ENCODE measurements at places on chromosomes 11 and 22.

- no peak for DNase-seq
- H3K27ac ChIP-seq, result no peak overlapping the region
- H3K4me3 ChIP-seq, result no peak overlapping the region
- H3K27me3 ChIP-seq, result no peaks in the 10 kb centered on the region
- no peaks in the 10 kb centered on the region for H3K36me3 ChIP-seq
Measured at GRCh38 chr22:17804331-17805080, 30.2 kb upstream of the BID start.

DNA sequence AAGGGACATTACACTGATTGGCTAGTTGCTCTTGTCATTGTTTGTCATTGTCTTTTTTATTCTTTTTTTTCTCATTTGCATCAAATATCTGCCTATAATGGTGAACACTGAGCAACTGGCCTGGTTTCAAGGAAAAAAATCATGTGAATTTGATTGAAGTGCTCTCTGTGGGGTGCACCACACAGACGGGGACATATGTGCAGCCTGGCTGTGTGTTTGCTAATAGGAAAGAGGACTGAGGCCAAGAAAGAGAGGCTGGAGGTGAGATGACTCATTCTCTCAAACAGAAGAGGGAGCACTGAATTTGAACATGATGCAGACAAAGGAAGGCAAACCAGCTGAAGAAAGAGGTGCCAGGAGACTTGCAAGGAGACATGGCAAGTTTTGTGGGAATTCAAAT lies 684.9 kb upstream of the CCDC90B start:
- H3K36me3 ChIP-seq, result no peaks in the 10 kb centered on the region
- no peak overlapping the region for H3K4me3 ChIP-seq
- H3K27me3 ChIP-seq, result no peaks in the 10 kb centered on the region
- peaks cover 9% of the 10 kb centered on the region for H3K4me1 ChIP-seq

GRCh38 chr11:91310085-91310484 lies 914.5 kb upstream of the FAT3 start:
- H3K27me3 ChIP-seq, result no peaks in the 10 kb centered on the region
- no peak for DNase-seq
- H3K4me3 ChIP-seq, result no peak overlapping the region
- no peaks in the 10 kb centered on the region for H3K36me3 ChIP-seq

DNA sequence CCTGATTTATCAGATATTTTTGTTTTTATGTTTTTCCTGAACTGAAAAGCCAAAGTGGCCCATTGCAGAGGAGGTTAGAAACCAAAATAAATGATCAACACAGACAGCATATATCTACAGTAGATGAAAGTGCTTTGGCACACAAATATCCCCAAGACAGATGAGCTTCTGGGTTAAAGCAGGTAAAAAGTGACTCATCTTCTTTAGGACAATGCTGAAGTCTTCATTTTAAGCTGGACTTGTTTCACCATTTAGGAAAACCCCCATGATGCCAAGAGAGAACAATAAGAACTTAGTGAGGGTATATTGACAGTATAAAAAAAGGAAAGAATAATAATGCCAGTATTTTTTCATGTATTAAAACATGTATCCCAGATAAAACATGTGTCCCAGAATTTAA lies 100.8 kb upstream of the OR9G4 start:
- H3K27ac ChIP-seq, result no peak overlapping the region
- DNase-seq, result no peak
- no peaks in the 10 kb centered on the region for H3K27me3 ChIP-seq
- no peaks in the 10 kb centered on the region for H3K4me1 ChIP-seq

DNA sequence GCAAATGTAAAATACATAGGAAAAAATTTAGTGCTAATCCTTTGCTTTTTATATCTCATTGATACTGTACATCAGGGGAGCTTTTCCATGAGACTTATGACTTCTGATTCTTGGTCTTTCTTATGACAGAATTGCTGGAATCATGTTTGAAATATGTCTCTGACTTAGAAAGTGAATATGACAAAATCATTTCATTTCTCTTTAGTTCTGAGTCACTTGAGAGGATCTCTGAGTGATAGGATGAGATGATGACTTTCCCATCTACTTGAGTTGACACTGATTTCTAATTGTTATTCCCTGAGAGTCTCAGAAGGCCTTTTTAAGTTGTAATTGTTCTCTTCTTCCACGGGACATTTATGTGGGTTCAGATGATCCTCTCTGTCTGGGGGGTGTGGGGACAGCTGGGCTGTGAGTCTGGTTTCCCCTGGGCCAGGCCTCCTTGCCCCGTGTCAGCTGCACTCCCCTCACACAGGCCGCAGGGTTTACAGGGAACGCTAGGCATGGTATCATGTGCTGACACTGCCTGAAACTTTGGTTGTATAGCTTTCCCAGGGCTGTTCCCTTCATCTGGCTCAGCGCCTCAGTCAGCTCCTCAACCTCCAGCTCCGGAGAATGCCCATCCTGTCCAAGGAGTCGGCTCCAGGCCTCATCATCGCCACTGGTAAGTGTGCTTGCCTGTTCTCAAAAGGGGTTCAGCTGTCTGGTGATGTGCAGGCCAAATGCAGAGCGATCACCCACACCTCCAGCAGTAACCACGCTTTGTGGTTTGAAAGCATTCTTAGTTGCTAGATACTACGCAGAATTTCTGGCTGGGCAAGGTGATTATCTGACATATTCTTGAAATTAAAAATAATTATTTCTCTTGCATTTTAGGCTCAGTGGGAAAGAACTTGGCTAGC lies 69.5 kb upstream of the SORL1-AS1 start:
- DNase-seq, result no peak
- H3K27ac ChIP-seq, result no peak overlapping the region
- H3K4me3 ChIP-seq, result no peak overlapping the region
- peaks cover 8% of the 10 kb centered on the region for H3K4me1 ChIP-seq
- peaks cover 8% of the 10 kb centered on the region for H3K36me3 ChIP-seq
- no peaks in the 10 kb centered on the region for H3K27me3 ChIP-seq

GRCh38 chr11:64178203-64178602 lies 7.8 kb upstream of the STIP1 start:
- H3K4me3 ChIP-seq, result no peak overlapping the region
- H3K27ac ChIP-seq, result no peak overlapping the region
- DNase-seq, result no peak
- no peaks in the 10 kb centered on the region for H3K27me3 ChIP-seq

DNA sequence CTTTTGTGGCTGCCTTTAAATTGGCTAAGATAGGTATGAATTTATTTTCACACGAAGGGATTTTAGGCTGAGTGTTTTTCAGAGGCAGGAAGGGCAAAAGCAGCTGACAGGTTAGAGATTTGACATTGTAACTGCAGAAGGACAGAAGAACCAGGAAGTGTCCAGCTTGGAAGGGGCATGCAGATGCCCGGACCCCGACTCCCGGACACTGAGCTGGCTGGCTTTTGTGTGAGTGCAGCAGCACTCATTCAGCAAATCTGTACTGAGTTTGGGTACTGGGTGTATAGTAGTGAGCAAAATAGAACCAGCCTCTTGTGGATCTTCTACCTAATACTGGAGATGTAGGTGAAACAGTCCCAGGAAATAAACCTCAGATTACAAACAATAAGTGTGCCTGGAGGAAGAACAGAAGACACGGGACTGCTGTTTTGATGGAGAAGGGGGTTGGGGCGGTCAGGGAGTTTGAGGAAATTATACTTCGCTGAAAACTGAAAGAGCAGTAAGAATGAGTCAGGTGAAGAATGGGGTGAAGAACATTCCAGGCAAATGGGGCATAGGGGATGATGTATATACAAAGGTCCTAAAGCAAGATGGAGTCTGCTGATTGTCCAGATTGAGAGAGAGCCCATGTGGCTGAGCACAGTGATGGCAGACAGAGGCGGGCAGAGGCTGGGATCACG lies 64.6 kb downstream of the PPFIBP2 start:
- H3K27ac ChIP-seq, result no peak overlapping the region
- DNase-seq, result no peak
- no peak overlapping the region for H3K4me3 ChIP-seq
- H3K27me3 ChIP-seq, result no peaks in the 10 kb centered on the region
- H3K36me3 ChIP-seq, result no peaks in the 10 kb centered on the region
- peaks cover 35% of the 10 kb centered on the region for H3K4me1 ChIP-seq

GRCh38 chr11:12052676-12053605 lies 44.5 kb upstream of the DKK3 start:
- no peak for DNase-seq
- H3K36me3 ChIP-seq, result no peaks in the 10 kb centered on the region
- no peak overlapping the region for H3K4me3 ChIP-seq
- no peaks in the 10 kb centered on the region for H3K4me1 ChIP-seq

DNA sequence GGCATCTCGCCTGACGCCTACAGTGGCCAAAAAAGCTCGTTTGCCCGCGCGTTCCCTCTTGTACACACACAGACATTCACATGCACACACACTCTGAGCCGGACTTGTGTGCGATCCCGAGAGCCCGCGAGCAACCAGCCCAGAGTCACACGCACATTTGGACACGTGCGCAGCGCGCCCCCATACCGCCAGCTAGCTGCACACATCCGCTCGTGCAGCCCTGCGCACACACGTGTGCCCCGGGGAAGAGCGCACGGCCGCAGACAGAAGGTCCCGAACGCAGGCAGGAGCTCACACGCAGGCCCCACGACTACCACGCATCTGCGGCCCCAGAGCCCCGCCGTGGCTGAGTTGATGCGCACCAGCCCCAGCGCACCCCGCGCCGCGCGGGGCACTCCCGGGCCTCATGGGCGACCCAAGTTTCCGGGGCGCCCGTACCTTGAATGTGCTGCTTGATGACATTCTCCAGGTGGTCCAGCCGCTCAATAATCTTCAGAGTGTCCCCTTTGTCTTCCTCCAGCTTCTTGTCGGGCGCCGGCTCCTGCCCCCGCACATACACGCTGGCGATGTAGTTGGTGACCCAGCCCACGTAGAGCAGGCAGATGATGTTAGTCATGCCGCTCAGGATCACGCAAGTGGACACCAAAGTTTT lies 758 bp downstream of the GALNT18 start:
- peaks cover 12% of the 10 kb centered on the region for H3K4me1 ChIP-seq
- H3K4me3 ChIP-seq, result peak overlapping the region; percentile 62
- no peak overlapping the region for H3K27ac ChIP-seq

DNA sequence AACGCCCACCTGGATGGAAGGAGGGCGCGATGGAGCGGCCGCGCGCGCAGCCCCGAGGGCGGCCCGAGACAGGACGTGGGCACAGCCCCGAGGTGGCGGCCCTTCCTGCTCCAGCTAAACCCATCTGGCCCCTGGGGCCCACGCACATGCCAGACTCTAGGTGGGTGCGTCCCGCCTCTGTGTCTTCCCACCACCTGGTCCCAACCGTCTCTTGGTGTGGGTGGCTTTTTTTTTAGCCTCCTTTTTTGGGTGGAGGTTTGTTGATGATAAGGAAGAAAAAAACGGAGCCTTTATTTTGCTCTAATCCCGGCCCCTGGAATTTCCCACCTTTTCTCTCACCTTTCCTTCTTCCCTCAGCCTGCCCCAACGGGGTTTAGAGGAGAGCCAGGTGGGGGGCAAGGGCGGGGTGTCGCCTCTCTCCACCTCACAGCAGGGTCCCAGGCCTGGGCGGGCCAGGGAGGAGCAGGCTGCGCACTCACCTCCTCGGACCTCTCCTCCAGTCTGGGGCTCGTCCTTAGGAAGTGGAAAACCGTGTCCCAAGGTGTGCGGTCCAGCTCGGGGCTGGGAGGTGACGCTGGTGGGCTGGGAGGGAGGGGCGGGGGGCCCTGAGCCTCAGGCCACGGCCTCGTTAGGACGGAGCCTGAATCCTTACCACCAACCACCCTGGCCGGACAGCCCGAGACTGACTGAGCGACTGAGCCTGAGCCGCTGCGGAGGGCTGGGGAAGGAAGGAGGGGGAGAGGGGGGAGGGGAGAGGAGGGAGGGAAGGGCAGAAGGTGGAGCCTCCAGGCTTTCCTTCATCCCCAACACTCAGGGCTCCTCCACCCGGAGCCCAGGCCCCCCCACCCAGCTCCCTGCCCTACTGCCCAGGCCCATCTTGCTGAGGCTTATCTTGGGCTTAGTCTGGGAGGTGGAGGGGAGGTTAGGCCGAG lies at the start of gene SOX10:
SOX10 (minus strand) TSS at position 696 of the 932 bp plus-strand sequence. CDS start 771 bp downstream, outside the sequence.
- DNase-seq, result peak; percentile 73
- no peak within 1 kb of the TSS for H3K27ac ChIP-seq
- peaks cover 40% of the 10 kb centered on the region for H3K4me1 ChIP-seq
- H3K4me3 ChIP-seq, result peak within 1 kb of the TSS; percentile 47
- peaks cover 31% of the 10 kb centered on the region for H3K27me3 ChIP-seq

DNA sequence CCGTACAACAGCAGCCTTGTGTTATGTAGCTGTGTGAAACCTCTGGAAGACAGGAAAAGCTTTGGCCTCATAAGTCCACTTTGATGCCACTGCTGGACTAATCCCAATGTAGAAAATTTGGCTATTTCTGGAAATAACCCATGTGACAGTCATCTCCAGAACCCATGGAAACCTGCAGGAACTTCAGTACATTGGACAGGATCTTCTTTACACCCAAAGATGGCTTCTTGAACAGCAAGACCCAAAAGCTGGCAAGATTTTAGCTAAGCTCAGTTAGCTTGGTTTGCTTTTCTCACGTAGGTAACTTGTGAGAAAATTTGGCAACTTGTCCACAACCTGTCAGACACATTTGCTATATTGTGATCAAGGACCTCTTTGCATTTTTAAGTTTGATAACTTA lies 74.8 kb upstream of the RCN1 start:
- H3K36me3 ChIP-seq, result no peaks in the 10 kb centered on the region
- H3K27me3 ChIP-seq, result no peaks in the 10 kb centered on the region
- no peak overlapping the region for H3K4me3 ChIP-seq
- H3K27ac ChIP-seq, result no peak overlapping the region
- DNase-seq, result no peak
